ENCODE measurements at places on chromosomes 2 and 18. TPM values are rescaled to one million over a fixed set of nuclear protein-coding genes. Genes with fewer than 3 reads are reported as not detected.

Gene ANKRD29
- total RNA-seq = 0.70 TPM

Gene HOXD10
- total RNA-seq = not detected

- H3K4me1 ChIP-seq = no peaks in the 10 kb centered on the region
- no peaks in the 10 kb centered on the region for H3K36me3 ChIP-seq
- DNase-seq = no peak
- no peaks in the 10 kb centered on the region for H3K27me3 ChIP-seq
- H3K4me3 ChIP-seq = no peak overlapping the region
These were observed 130.3 kb downstream of the FHOD3 start for GRCh38 chr18:36427831-36428230.

Gene IL1RL1
- not detected for total RNA-seq

GRCh38 chr2:197200051-197200761, 110.4 kb downstream of the ANKRD44 start:
- no peaks in the 10 kb centered on the region for H3K27me3 ChIP-seq
- H3K4me3 ChIP-seq = no peak overlapping the region
- no peaks in the 10 kb centered on the region for H3K4me1 ChIP-seq

Gene VWA3B
- not detected for total RNA-seq
